ENCODE measurements at places on chromosomes 6 and 20. TPM values are rescaled to one million over a fixed set of nuclear protein-coding genes. Genes with fewer than 3 reads are reported as not detected.

LZTS3 gene
- total RNA-seq: 5.8 TPM

C20orf144 gene
- total RNA-seq: 0.24 TPM

DEFB112 gene
- not detected for total RNA-seq

SEL1L2 gene
- total RNA-seq: not detected

RPS6KA2 gene
- total RNA-seq: 14.9 TPM

PSORS1C2 gene
- not detected for total RNA-seq

CCR6 gene
- total RNA-seq: not detected

FKBP1A gene
- 125 TPM for total RNA-seq

KHDC1 gene
- total RNA-seq: 2.8 TPM

CCN5 gene
- total RNA-seq: 0.16 TPM
